ENCODE measurements at places on chromosomes 5 and 9.

GRCh38 chr5:66436721-66437120, 159.5 kb upstream of the MAST4 start:
- no peak for DNase-seq

GRCh38 chr9:88587885-88588649, 53.1 kb downstream of the NXNL2 start:
- DNase-seq = peak; percentile 4

DNA sequence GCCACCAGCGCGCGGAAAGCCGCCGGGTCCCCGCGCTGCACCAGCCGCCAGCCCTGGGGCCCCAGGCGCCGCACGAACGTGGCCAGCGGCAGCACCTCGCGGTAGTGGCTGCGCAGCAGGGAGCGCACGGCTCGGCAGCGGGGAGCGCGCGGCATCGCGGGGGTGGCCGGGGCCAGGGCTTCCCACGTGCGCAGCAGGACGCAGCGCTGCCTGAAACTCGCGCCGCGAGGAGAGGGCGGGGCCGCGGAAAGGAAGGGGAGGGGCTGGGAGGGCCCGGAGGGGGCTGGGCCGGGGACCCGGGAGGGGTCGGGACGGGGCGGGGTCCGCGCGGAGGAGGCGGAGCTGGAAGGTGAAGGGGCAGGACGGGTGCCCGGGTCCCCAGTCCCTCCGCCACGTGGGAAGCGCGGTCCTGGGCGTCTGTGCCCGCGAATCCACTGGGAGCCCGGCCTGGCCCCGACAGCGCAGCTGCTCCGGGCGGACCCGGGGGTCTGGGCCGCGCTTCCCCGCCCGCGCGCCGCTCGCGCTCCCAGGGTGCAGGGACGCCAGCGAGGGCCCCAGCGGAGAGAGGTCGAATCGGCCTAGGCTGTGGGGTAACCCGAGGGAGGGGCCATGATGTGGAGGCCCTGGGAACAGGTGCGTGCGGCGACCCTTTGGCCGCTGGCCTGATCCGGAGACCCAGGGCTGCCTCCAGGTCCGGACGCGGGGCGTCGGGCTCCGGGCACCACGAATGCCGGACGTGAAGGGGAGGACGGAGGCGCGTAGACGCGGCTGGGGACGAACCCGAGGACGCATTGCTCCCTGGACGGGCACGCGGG, at the start of gene TERT:
TERT (minus strand) TSS at position 234 of the 815 bp plus-strand sequence; CDS start at position 155, 79 bp downstream.
- DNase-seq = peak; percentile 23

- DNase-seq = peak; percentile 85
Measured at GRCh38 chr5:91382530-91383026, 539 bp downstream of the ARRDC3 start.

GRCh38 chr5:115180165-115180709, 10.5 kb upstream of the TRIM36 start:
- peak; percentile 49 for DNase-seq

GRCh38 chr5:175288048-175288621, 155.8 kb downstream of the DRD1 start:
- DNase-seq = no peak

GRCh38 chr9:100452894-100453293, 20.1 kb upstream of the TMEFF1 start:
- no peak for DNase-seq

DNA sequence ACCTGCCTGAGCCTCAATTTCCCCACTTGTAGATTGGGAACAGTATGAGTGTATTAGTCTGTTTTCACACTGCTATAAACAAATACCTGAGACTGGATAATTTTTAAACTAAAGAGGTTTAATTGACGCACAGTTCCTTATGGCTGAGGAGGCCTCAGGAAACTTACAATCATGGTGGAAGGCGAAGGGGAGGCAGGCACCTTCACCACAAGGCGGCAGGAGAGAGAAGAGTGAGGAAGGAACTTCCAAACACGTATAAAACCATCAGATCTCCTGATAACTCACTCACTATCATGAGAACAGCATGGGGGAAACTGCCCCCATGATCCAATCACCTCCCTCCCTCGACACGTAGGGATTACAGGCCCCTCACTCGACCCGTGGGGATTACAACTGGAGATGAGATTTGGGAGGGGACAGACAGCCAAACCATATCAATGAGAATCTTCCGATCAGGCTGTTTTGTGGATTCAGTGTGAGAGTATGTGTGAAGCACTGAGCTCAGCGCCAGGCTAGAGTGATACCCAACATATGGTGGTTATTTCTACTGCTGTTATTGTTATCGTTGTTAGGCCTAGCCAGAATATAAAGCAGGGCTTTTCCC, 14.6 kb upstream of the LMX1B start:
- DNase-seq = no peak

DNA sequence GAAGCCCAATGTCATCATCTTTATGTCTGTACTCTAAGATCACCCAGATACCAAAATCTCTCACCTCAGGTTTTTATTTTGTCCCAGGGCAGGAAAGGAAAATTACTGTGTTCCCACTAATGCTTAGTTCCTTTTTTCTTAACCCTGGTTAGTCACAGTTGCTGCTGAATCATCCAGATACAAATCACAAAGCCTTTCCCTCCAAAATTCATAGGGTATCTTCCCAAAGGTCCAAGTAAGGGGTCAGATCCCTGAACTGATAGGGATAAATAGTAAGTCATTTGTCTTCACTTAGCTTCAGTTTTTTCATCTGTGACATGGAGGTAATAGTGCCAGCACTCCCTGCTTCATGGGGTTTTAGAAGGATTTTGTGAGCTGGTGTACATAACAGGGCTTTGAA, 2.2 kb downstream of the PLCXD3 start:
- DNase-seq = no peak

DNA sequence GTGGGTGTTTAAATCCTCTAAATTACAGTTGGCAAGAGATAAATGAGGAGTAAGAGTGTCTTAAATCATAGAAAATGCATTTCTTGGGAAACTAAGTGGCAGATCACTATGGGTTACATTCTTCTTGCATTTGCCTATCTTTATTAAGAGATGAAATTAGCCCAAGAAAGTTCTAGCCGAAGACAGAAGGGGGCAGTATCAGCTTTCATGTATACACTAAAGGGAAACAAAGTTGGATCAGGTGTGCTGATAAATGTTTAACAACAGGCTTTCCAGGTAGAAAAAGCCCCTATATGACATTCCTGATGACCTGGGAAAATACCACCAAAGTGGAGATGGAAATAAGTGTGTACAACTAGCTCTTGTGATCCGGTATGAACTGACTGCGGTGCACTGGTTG, 81.9 kb upstream of the TLR4 start:
- DNase-seq = no peak

DNA sequence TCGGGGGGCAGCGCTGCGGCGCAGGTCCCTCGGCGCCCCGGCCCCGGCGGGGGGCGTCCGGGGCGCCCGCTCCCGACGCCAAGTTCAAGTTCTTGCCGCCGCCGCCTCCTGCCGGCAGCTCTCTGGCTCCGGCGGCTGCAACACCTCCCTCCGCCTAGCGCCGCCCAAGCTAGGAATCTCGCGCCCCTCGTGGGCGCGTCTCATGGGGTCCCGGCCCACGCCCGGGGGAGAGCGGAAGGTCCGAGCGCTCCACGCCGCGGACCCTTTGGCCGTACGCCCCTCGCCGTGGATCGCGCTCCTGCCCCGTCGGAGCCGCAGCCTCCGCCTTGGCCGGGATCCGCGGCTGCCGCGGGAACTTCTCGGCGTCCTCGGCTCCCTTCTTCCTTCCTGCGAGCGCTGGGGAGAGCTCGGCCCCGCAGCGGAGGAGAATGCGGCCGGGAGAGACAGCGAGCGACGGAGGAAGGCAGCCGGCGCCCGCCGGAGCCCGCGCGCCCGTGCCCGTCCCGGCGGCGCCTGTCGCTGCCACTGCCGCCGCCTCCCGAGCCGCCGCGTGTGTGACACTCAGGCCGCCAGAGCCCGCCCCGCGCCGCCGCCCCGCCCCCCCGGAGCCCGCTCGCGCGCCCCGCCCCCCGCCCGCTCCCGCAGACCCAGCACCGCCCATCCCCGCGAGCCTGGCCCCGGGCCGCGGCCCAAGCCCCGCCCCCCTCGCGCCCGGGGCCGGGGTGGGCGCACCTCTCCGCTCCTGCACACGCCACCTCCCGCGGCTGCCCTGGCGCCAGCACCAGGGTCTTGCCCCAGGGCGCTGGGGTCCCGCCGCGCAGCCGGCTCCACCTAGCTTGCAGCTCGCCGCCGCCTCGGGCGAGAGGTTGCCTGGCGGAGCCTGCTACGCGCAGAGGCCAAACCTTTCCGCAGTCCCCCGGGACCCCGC, at the start of gene SHB:
SHB (minus strand) TSS at position 527 of the 928 bp plus-strand sequence. CDS start 582 bp downstream, outside the sequence.
- DNase-seq = peak; percentile 83

- no peak for DNase-seq
Measured at GRCh38 chr5:119275146-119275545, 80.7 kb upstream of the TNFAIP8 start.

- no peak for DNase-seq
Measured at GRCh38 chr9:37425298-37425752, 2.8 kb downstream of the GRHPR start.

DNA sequence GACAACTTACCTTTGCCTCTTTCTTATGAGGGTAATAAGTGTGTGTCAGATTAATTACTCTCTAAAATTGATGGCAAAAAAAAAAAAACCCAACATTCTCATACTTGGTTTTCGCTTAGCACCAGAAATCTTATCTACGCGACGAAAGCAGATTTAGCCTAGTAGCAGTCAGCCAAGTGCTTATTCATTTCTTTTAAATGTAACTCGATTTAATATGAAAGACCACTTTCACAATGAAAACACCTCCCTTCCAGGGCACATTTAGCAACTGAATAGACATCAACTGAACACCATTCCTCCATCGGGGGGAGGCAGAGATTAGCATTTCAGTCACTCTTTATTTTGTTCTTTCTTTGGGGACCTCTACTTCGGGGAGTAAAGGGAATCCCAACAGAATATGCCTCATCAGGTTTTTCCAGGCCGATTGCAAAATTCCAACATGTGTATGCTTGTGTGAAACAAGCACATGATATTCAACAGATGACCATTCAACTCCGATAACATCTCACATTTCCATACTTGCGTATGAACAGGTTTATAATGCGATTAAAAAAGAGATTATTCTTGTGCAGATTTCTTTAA, 124.1 kb upstream of the RETREG1 start:
- no peak for DNase-seq

GRCh38 chr9:17627641-17628040, 48.8 kb downstream of the SH3GL2 start:
- DNase-seq = no peak

GRCh38 chr5:100731768-100732167, 171.3 kb downstream of the ST8SIA4 start:
- no peak for DNase-seq

DNA sequence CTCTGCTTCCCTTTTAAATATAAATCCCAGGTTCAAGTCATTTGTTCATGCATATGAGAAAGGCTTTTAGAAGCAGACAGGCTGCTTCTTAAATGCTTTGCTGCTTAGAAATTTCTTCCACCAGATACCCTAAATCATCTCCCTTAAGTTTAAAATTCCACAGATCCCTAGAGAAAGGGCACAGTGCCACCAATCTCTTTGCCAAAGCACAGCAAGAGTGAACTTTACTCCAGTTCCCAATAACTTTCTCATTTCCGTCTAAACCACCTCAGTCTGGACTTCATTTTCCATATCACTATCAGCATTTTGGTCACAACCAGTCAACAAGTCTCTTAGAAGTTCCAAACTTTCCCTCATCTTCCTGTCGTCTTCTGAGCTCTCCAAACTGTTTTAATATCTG, 679.8 kb upstream of the FTMT start:
- no peak for DNase-seq

DNA sequence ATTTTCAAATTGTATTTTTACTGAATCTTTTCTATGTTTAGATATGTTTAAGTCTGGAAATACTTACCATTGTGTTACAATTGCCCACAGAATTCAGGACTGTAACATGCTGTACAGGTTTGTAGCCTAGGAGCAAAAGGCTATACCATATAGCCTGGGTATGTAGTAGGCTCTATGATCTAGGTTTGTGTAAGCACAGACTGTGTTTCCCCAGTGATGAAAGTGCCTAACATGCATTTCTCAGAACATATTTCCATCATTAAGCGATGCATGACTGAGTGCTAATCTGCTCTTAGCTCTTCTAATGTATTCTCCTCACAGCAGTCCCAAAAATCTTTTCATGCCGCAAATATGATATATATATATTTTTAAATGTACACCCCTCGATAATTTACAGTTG, 166.7 kb upstream of the PPP2R2B start:
- no peak for DNase-seq

DNA sequence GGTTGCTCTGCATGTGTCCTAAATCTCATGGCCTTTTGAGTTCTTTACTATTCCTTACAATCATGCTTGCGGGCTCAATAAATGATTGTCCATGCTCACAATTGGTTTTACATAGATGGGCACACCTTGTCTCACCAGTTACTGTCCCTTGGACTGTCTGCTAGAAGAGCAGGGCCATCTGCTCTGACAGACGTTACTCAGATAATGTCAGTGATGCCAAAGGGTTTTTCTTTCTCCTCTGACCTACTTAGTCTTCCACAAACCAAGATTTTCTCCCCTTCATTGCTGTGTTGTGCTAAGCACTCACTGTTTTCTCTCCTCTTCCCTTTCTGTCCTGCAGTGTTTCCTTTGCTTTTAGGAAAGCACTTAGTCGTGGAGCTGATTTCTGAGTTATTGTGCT, 562.3 kb downstream of the KIF4B start:
- no peak for DNase-seq

GRCh38 chr5:10157085-10157669, 92.5 kb downstream of the ATPSCKMT start:
- no peak for DNase-seq

DNA sequence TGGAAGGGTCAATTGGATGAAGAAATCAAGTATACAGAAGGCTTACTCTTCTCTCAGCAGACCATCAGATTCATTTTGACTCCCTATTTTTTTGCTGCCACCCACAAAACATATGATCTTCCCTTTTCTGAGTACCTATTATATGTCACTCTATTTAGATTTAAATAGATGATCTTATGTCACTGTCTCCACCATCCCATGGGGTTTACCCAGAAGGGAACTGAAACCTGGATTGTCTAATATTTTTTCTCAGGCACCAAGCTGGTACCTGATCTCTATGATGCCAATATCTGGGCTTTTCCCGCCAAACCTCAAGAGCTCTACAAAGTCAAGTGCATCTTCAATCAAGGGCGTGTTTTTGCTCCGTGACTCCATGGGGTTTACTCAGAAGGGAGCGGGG, 118.7 kb downstream of the GAS1 start:
- DNase-seq = no peak

GRCh38 chr5:34913072-34913471, 2.2 kb downstream of the RAD1 start:
- no peak for DNase-seq

- no peak for DNase-seq
Measured at GRCh38 chr9:117936185-117937130, 232.3 kb downstream of the TLR4 start.

- DNase-seq = peak; percentile 67
Measured at GRCh38 chr9:131237931-131238401, 38.3 kb downstream of the FAM78A start.

DNA sequence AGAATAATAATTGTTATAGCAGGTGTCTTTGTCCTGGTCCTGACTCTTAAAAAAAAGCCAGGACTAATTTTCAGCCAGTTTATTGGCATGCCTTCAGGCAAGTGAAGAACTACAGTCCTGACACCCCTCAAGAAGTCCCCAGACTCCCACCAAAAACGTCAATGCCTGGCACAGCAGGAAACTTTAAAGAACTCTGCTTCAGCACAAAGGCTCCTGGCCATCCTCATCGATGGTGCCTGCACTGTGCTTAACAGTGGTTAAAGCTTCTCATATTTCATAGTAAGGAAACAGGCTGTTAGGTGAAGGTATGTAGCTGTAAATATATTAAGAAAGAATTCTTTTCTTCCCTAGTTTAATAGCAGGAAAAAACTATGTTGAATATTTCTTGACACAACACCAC, 280.1 kb upstream of the PUM3 start:
- no peak for DNase-seq

- DNase-seq = no peak
Measured at GRCh38 chr9:101054657-101055056, 26.1 kb downstream of the PLPPR1 start.

GRCh38 chr9:37338218-37338617, 84.3 kb upstream of the GRHPR start:
- DNase-seq = no peak

Data from erythroblast (primary cell).